ENCODE measurements at places on chromosomes 11 and 22.

GRCh38 chr22:22673628-22674027 is 29.2 kb downstream of the GGTLC2 start:
- no peak for DNase-seq

GRCh38 chr22:19904935-19905334 is 36.6 kb upstream of the COMT start:
- no peak for DNase-seq

DNA sequence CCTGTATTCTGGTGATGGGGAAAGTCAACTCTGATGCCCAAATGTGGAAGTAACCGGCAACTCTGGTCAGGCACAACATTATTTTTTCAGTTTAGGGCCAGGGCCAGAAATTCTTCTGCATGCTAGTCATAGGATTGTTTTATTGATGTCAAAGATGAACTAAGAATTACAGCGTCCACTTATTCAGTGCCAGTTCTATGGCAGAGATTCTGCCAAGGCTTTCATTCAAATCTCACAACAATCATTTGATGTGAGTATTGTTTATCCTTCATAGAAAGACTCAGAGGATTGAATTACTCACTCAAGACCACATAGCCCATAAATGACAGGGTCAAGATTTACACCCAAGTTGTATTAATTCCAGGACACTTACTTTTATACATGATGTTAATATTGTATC is 87.7 kb downstream of the TMPRSS5 start:
- DNase-seq: no peak

- no peak for DNase-seq
Measured at GRCh38 chr11:134045799-134046635, 22.9 kb upstream of the JAM3 start.

- DNase-seq: no peak
Measured at GRCh38 chr11:75219869-75220268, 20.7 kb upstream of the TPBGL start.

DNA sequence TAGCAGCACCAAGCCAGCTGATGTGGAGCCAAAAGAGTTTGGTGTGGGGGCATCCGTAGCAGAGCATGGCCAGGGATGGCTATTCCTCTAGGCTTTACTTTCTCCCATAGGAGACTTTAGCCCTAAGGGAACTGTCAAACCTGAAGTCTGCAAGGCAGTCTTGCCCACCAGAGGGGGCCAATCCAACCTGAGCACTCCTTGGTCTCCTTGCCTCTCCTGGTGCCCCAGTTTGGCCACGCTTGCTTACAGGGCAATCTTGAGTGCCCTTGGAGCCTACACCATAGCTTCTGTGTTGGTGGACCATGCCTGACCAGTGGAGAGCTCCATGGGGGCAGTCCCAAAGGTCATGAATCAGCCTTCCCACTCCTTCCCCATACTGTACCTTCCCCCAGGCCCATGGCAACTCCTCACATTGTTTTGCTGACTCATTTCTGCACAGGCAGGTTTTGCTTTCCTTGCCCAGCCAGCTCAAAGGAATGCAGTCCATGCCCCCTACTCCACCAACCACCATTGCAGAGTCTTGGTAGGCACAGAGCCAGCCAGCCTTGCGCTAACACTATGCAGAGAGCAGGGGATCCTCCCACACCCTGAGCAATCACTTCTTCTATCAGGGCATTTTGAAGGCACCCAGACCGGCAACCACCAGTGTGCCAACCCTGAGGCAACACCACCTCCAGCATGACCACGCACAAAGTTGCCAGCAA is 1421.2 kb upstream of the RAG2 start:
- no peak for DNase-seq

DNA sequence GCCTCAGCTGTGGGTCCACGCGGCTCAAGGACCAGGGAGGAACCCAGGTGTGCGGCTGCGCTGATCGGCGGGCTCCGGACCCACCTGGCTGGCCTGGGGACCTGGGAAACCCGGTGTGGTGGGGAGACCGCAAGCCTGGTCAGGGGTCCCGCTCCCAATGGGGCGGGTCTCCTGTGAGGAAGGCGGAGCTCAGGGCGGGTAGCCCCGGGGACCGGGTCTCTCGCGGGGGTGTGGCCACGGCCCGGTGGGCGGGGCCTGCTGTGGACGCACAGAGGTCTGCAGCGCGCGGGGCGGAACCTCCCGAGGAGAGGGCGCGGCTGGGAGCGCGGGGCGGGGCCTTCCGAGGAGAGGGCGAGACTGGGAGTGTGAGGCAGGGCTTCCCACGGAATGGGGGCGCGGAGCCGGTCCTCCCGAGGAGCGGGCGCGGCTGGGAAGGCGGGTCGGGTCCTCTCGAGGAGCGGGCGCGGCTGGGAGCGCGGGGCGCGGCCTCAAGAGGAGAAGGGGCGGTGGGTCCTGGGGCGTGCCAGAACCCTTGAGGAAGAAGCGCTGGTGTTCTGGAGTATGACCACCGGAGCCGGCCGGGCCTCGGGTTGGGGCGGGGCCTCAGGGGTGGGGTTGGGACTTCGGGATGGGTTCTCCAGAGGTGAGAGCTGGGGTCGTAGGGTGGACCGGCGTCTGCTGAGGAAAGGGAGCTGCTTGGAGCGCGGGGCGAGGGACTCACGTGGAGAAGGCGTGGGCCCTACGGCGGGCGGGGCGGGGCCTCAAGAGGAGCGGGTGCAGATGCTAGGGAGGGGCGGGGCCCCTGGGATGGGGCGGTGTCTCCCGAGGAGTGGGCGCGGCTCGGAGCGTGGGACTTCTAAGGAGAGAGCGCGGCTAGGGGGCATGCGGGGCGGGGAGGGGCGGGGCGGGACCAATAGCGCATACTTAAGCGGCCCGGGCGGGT is 20.8 kb downstream of the DGCR6L start:
- no peak for DNase-seq

DNA sequence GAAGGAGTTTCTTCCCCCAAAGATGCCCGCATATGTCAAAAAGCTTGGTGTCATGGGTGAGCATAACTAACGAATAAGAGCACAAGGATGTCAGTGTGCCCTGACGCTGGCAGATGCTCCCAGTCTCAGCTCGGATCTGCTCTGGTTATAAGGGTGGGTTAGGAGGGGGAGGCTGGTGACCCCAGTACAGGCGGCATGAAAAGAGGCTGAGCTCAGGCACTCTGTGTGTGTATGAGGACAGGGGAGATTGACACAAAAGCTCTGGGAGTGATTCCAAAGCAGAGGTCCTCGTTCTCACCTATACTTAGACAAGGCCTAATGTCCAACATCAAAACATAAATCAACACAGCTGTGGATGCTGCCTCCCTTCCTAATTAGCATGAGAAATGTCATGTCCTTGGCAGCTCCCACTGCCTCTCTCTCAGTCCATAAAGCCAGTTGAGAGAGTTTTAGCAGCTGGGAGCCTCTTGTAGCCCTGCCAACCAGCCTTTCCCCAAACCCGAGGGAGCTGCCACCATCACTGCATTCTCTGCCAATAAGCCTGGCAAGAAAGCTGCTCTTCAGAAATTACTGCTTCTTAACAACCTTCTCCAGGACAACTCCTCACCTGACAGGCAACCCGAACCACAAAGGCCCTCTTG is 59.8 kb downstream of the SC5D start:
- no peak for DNase-seq

DNA sequence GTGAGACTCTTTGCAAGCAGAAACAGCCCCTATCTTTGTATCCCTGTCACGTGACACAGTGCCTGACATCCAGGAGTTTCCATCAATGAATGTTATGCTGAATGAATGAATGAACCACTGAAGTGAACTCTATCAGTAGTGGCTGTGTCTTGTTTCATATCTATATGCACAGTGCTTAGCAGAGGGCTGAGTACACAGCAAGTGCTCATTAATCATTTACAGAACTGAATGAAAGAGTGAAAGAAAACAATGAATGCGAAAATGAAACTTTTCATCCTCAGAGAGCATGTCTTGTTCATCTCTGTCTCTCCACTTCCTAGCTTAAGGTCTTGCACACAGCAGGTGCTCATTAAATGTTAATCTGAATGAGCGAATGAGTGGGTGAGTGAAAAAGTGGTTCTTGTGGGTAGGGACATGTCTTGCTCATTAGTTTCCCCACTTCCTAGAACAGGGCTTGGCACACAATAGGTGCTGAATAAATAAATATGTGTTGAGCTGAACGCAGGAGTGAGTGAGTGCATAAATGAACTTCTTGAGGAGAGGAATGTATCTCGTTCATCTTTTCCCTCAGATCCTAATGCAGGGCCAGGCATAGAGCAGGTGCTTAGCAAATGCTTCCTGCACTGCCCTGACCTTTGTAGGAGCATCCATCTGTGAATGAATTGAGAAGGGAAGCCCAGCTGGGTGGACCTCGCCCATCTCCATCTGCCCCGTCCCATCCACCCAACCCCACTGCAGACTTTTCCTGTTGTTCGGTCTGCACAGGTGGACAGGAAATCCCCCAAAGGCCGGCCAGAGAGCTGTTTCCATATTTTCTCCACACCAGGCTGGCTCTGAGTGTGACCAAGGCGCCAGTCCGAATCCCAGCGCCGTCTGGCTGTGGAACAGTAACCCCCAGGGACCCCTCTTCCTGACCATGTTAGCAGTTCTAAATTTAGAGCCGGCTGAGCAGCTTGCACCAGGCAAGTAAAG is 113.4 kb upstream of the CRYBB3 start:
- DNase-seq: no peak

DNA sequence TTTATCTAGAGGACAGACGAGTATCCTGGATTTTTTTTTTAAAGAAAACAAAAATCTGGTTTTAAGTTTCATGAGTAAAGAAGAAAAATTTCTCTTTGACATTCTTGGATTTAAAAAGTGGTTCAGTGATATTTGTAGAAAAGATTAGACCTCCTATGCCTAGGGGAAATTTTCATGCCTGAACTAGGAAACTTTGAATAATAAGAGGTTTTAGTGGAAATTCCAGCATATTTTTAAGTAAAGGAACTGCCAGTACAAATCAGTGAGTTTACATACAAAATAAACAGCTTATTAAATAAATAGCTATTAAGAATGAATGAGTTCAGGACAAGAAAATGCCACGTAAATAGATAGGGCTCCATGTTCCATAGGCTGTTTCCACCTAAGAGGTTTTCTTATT is 17.5 kb downstream of the JAM3 start:
- DNase-seq: no peak

DNA sequence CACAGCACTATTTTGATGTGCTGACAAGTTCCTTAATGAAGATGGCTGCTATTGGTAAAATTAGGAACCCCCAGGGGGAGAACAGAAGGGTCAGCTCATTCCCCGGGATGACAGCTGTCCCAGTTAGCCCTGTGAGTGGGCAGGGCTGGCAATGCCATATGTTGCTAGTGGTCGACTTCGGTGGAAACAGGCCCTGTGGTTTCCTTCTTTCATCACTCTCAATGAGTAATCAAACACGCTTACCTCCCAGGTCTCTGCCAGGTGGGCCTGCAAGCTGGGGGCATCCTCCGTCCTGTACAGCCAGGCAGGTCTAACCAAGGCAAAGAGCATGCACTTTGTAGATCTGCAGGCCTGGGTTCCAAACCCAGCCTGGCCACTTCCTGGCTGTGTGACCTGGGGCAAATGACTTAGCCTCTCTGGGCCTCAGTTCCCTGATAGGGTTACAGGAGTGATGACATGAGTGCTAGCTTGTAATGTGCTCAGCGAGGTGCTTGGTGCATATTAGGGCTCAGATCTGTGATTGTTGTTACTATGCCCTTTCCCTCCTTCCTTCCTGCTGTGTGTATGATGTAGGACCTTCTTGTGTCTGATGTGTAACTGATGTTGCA is 85.2 kb downstream of the TSPAN18 start:
- DNase-seq: no peak

DNA sequence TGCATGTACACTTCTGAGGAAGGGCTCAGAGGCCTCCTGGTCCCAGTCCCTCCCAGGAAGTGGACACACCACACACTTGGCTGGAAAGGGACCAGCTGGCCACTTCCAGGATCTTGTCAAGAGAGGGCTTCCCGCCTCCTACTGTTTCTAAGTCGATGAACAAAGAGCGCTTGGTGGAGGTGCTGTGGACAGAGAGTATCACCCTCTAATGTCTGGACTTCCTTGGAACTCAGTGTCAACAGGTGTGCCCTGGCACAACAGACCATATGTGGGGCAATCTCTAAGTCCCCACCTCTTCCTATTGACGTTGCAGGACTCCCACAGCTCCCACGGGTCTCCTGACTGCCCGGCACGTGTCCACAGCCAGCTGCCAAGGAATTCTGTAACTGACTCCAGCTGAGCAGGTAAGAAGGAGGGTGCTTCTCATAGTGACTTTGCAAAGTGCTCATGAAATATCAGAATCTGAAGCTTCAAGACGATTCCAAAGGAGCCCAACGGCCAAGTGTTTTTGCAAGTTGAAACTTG is 16.1 kb downstream of the POU2AF1 start:
- no peak for DNase-seq

- no peak for DNase-seq
Measured at GRCh38 chr11:132330515-132330914, 960.1 kb downstream of the NTM start.

- no peak for DNase-seq
Measured at GRCh38 chr11:126475014-126475991, 119.8 kb downstream of the ST3GAL4 start.

GRCh38 chr11:68002575-68002937 is 1.3 kb downstream of the UNC93B1 start:
- DNase-seq: no peak

- DNase-seq: no peak
Measured at GRCh38 chr11:110776081-110776480, 63.8 kb upstream of the ARHGAP20 start.

- no peak for DNase-seq
Measured at GRCh38 chr11:28176351-28176750, 68.2 kb downstream of the METTL15 start.

- DNase-seq: no peak
Measured at GRCh38 chr11:72668629-72669347, 5.4 kb downstream of the PDE2A start.

- DNase-seq: no peak
Measured at GRCh38 chr11:35218956-35219355, 80.0 kb downstream of the CD44 start.

GRCh38 chr11:76010051-76010450 is 195.0 kb downstream of the UVRAG start:
- DNase-seq: no peak

DNA sequence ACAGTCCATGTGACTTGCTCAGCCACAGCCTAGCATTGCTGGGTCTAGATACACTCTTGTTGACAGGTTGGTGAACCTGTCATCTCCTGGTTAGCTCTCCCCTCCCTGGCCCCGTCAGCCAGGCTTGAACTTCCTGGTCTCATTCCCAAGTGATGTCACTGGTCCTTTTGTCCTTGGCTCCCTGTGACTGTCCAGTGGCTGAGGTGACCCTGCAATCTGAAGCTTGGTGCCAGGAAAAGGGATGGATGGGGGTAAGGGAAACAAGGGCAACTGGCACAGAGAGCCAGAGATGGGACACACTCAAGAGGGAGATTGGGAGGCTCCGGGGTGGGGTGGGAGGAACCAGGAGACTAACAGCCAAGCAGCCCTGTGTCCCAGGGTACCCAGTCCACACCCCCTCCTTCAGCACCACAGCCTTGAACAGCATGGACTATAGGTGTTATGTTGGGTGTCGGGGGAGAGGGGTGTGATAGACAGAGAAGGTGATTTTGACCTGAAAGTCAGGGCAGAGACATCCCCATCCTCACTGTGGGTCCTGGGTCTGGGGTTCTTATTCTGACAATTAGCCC is 63.8 kb upstream of the THY1 start:
- DNase-seq: no peak
